Lower leg skin (tissue), 4 donors: ENCODE measurements at places on chromosomes 2 and 18. TPM values are rescaled to one million over a fixed set of nuclear protein-coding genes. Genes with fewer than 3 reads are reported as not detected.

CACNB4 gene
- total RNA-seq: 6.3 TPM

LIPG gene
- 3.6 TPM for total RNA-seq

CD8A gene
- 0.91 TPM for total RNA-seq

EGR4 gene
- not detected for total RNA-seq

ANKRD30BL gene
- total RNA-seq: not detected

MC4R gene
- total RNA-seq: not detected

SERPINB10 gene
- total RNA-seq: 1.9 TPM

SLC14A1 gene
- total RNA-seq: 7.6 TPM

RIOK3 gene
- 131 TPM for total RNA-seq

SKOR2 gene
- total RNA-seq: not detected

RFX8 gene
- total RNA-seq: 0.84 TPM

IL37 gene
- total RNA-seq: 138 TPM

SP100 gene
- 74.6 TPM for total RNA-seq

WDPCP gene
- 10.2 TPM for total RNA-seq

GREB1L gene
- total RNA-seq: 4.3 TPM

ZNF521 gene
- total RNA-seq: 6.4 TPM

LRATD1 gene
- total RNA-seq: 61.0 TPM

CD8B2 gene
- total RNA-seq: not detected

MROH2A gene
- total RNA-seq: not detected

TWSG1 gene
- 21.3 TPM for total RNA-seq

CHRNG gene
- total RNA-seq: not detected

ANTXR1 gene
- 54.1 TPM for total RNA-seq

ITGB6 gene
- total RNA-seq: 6.1 TPM

RNF144A gene
- 10.9 TPM for total RNA-seq

RAB6C gene
- total RNA-seq: not detected

SLC4A3 gene
- total RNA-seq: 1.4 TPM
